ENCODE measurements at places on chromosomes 4 and X. TPM values are rescaled to one million over a fixed set of nuclear protein-coding genes. Genes with fewer than 3 reads are reported as not detected.

ADAM29 gene
- total RNA-seq, result not detected

SMARCA1 gene
- 28.8 TPM for total RNA-seq

ATP2B3 gene
- not detected for total RNA-seq

SSR4 gene
- total RNA-seq, result 401 TPM

ESX1 gene
- total RNA-seq, result not detected

H2BW2 gene
- 0.17 TPM for total RNA-seq

GPC4 gene
- 38.9 TPM for total RNA-seq

MAGEA1 gene
- not detected for total RNA-seq

LRIT3 gene
- 0.23 TPM for total RNA-seq

PCDH10 gene
- 1.0 TPM for total RNA-seq

GRCh38 chr4:185472103-185472542 lies 590 bp upstream of the CCDC110 start:
- no peak for DNase-seq

DNA sequence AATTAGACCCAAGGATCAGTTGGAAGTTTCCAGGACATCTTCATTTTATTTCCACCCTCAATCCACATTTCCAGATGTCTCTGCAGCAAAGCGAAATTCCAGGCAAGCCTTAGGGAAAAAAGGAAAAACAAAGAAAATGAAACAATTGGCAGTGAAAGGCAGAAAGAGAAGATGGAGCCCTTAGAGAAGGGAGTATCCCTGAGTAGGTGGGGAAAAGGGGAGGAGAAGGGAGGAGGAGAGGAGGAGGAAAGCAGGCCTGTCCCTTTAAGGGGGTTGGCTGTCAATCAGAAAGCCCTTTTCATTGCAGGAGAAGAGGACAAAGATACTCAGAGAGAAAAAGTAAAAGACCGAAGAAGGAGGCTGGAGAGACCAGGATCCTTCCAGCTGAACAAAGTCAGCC lies at the start of gene PLP1:
PLP1 (plus strand) TSS at position 295 of the 400 bp plus-strand sequence. CDS start 156 bp downstream, outside the sequence.
- DNase-seq, result no peak

GRCh38 chr4:122827258-122827878 lies 737 bp downstream of the FGF2 start:
- DNase-seq, result no peak

DNA sequence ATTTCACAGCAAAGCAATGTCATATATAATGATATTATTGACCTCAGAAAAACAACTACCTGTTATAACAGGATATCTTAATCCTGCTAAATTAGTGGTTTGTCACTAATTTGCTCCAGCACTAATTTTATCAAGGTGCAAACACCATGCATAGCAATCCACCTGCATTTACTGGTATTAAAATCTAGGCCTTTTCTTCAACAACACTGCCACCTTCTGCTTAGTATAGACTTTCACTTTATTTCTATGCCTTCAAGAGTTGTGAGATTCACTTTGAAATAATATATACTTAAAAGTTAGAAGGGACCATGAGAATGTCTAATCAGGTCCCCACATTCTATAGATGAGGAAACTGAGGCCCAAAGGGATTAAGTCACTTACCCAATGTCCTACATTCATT lies 82.1 kb upstream of the IQCM start:
- no peak for DNase-seq

DNA sequence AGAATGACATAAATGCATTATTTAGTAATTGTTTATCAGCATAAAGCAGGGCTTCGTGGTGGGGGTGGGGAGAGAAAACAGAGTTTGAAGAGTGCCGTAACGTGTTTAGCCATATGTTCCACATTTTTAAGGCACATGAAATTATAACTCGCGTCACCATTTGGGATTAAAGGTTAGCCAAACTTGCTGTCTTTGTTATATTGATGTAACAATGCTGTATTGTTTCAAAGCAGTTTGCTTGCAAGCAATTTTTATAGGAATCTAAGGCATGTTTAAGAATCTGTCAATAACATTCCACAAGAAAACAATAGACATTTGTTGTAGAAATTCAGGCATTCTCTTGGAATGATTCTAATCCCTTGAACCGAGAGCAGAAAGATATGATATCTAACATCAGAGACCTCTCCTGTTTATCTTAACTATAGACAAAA lies 78.3 kb downstream of the CLDN22 start:
- DNase-seq, result no peak

GRCh38 chrX:57528670-57529255 lies 63.0 kb upstream of the ZXDB start:
- no peak for DNase-seq

DNA sequence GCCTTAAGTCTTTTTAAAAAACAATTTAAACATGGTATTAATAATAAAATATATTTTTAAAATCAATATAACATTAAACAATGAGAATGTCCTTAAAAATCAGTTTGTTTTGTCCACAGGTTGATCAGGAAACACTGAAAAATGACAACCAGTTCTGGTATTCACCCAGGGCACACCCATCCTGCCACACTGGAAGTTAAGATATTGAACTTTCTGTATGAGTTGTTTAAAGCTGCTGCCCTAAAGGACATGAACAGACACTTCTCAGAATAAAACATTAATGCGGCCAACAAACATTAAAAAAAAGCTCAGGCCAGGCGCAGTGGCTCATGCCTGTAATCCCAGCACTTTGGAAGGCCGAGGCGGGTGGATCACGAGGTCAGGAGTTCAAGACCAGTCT lies 15.0 kb upstream of the HOPX start:
- DNase-seq, result no peak

GRCh38 chrX:7261672-7262332 lies 113.8 kb upstream of the PUDP start:
- no peak for DNase-seq

DNA sequence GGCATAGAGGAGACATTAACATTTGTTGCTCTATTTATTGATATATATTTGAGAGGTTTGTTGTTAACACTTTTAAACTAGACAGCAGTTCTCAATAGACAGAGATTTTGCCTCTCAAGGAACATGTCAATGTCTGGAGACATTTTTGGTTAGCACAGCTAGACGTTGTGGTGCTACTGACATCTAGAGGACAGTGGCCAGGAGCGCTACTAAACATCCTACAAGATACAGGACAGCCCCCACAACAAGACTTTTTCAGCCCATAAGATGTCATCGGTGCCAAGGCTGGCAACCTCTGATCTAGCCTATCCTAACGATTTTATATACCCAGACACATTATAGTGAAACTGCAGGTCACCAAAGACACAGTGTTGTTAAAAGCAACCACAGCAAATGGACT lies 18.4 kb upstream of the CTSO start:
- no peak for DNase-seq

- no peak for DNase-seq
These were observed 1251.6 kb upstream of the AGA start for GRCh38 chr4:178693816-178694215.

GRCh38 chrX:132883358-132883915 lies 75.0 kb downstream of the HS6ST2 start:
- DNase-seq, result no peak

DNA sequence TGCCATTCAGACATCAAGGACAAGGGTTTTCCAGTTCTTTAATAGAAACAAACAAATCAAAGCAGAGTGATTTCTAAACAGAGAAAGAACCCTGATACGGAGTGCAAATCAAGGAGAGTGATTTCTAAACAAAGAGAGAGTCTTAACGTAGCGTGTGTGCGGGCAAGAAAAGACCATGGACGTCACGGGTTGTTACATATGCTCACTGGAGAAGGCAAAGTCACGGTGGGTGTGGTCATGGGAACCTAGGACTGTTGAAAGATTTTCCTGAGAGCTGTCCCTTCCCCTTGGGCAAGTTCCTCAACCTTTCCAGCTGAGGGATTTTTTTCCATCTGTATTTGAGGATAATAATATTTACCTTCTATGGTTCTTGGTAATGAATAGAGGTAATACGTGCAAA lies 95.0 kb upstream of the SLC34A2 start:
- no peak for DNase-seq

GRCh38 chr4:152456609-152457008 lies 79.3 kb downstream of the FBXW7 start:
- no peak for DNase-seq

- DNase-seq, result no peak
These were observed 2.1 kb downstream of the ASMTL start for GRCh38 chrX:1450361-1451161.

DNA sequence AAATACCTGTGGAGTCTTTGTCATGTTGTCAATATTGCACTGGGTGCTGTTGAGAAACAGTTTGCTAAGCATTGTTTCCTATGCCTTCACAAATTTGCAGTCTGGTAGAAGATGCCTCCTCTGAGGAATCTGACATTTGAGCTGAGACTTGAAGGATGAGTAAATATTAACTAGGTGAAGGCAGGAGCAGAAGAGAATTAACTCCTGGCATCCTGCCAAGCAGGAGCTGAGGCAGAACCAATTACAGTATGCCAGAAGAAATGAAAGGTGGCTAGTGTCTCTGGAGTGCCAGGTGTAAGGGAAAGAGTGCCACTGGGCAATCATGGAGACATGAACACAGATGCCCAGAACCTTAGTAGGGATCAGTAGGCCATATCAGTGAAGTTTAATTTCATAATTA lies 1778.2 kb upstream of the PCDH10 start:
- no peak for DNase-seq

DNA sequence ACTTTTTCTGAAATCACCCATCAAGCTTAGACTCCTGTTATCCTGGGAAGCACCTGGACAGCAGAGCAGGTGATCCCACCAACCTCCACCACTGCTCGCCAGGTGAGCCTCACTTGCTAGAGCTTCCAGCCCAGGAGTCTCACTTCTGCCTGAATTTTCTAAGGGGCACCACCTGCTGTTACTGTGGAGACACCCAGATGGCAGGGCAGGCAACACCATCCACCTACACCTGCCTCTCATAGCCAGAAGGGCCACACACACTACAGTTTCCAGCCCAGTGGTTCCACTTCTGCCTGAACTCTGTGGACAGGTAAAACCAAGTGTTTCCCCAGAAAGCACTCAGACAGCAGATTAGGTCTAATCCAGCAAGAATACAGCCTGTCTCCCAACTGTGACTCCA lies 262.0 kb downstream of the ARAP2 start:
- no peak for DNase-seq

GRCh38 chr4:159823743-159824142 lies 720.9 kb downstream of the RAPGEF2 start:
- DNase-seq, result no peak

DNA sequence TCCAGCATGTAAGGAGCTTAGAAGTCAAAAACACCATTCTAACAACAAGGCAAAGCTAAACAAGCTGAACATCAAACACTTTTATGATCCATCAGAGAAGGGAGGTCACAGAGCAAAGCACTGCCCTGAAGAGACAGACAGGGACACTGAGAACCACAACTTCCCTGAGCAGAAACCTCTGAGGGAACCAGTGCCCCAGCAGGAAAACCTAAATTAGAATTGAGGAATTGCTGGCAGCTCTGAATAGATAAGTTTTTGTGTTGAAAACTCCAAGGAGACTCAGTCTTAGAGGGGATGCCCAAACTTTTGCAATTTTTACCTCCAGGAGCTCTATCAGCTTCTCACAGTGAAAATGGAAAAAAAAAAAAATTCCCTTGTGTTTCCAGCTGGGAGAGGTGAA lies 83.0 kb upstream of the MAPK10 start:
- no peak for DNase-seq

DNA sequence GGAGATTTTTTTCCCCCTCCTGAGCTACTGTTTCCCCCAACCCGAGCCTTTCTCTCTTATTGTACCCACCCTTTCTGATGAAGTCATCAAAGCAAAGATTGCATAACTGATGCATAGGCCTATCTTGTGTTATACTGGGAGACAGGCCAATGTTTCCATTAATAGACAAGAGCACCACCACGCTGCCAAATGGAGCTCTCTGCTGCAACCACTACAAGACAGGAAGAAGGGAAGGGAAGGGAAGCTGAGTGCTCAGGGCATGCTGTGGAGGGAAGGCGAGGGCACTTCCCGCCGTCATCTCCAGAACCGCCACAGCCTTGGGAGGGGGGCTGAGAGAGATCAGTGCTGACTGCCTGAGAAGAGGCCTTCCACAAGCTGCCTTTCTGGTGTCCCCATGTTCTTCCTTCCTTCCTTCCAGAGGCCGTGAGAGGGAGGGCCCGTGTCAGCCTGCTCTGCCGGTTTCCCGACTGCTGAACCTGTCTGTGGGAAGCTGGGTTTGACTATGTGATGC lies 75.0 kb downstream of the MGST2 start:
- peak; percentile 81 for DNase-seq

GRCh38 chr4:155522201-155522600 lies 144.4 kb upstream of the GUCY1A1 start:
- DNase-seq, result no peak

DNA sequence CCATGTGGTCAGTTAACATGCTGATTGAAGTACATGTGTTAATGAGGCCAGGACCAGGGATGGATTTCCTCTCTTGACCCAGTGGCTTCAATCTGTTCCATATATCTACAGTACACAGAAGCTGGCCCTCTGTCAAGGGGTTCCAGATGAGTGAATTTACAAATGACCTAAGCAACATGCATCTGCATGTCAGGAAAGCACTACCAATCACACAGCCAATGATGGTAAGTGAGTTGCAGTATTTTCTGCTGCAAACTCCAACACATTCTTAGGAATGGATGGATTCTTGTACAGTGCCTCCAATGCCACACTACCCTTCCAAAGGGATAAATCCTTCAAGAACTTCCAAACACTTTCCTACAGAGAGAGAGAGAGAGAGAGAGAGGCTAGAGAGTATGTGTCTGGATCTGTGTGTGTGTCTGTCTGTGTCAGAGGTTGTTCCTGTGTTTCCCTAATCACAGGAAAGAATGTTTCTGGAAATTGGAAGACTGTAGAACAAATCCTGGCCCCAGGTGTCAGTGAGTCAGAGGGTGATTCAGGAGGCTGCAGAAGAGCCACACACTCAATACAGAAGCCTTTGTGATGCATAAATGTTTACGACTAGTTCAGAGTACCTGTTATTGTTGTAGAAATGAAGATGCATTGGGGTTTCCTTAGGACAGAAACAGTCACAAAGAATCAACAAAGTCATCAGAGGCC lies 107.5 kb downstream of the GUCY2F start:
- DNase-seq, result no peak

DNA sequence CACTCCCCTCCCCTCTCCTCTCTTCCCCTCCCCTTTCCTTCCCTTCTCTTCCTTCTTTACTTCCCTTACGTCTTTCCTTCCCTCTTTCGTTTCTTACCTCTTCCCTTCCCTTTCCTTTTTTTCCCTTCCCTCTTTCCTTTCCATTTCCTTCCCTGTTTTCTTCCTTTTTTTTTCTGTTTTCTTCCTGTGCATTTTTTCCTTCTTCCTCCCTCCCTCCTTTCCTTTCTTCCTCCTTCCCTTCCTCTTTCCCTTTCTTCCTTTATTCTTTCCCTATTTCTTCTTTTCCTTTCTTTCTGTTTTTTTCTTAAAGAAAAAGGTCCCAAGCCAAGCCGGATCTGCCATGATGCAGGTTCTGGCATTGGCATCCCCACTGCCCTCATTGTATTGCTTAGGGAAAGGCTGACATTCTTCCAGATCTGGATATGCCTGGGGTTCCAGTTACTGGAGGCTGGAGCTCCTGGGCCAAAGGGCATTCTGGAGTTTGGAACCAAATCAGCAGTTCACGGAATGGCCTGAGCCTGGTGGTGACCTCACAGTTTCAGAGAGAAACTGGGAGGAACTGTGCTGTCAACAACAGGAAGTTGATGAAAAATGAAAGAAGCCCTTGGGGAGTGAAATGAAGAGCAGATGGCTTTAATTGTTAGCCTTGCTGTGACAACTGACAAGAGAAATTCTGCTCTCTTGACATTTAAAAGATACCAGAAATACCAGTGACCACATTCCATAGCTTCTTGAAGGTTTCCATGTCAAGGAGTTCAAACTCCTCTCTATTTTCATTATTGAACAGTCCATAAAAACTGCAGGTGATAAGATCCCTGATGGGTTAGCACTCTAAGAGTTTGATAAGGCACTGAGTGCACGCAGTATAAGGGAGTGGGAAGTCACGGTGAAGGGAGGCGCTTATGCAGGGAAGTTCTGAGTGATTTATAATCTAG lies 622.1 kb downstream of the SPRY1 start:
- DNase-seq, result peak; percentile 19

- no peak for DNase-seq
These were observed 57.1 kb upstream of the GUCY1A1 start for GRCh38 chr4:155609455-155610059.
